H54 (cell line): ENCODE measurements at places on chromosomes 3 and 15.

- no peak for DNase-seq
Observed at GRCh38 chr15:98900356-98900755, 107.2 kb downstream of the PGPEP1L start.

GRCh38 chr3:114308830-114309229 is 15.0 kb downstream of the TIGIT start:
- no peak for DNase-seq

DNA sequence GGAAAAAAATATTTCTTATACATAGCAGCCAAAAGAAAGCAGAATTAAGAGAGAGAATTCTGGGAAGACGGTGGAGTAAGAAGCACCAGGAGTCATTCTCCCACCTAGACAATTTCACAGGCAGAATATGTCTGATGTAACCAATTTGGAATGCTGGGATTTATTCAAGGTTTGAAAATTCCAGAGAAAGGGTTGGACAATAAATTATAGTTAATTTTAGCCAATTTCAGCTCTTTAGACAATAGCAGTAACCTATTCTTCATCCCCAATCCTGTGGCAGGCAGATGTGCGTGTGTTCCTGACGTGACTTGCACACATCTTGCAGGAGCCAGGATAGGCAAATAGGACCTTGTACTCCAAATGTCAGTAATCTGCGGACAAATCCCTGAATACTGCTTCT is 541.0 kb upstream of the NAALADL2 start:
- DNase-seq: no peak

DNA sequence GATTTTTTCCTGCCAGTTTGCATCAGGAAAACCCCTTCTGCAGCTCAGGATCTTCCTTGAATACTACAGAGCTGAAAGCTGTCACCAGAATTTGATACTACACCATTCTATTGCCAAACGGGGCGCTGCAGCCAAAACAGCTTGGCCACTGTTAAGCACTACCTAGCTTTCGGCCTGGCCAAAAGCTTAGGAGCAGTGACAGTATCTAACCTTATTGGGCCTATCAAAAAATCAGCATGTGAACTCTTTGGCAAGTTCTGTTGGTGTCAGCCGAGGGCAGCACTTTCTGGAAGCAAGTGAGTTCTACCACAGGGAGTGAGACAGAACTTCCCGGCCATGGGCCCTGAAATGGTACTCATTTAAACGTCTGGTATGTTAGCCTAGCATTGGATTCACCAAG is 16.1 kb upstream of the GYG1 start:
- DNase-seq: no peak

DNA sequence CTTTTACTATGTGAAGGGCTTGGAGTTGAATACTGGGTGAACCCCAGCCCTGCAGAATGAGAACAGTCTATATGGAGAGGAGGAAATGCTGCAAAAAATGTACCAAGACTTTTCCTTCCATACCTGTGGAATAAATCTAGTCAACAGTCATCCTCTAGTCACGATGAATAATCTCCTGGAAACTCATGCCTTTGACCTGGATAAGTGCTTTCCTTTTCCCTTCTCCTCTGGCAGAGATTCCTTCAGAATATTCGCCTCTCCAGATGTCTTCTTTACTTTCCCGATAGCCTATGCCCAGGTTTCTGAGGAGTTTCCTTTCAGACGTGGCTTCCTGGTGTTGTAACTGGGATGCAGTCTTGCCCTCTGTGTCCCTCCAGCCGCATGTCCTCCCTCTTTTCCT is 28.1 kb downstream of the CCNL1 start:
- DNase-seq: no peak

DNA sequence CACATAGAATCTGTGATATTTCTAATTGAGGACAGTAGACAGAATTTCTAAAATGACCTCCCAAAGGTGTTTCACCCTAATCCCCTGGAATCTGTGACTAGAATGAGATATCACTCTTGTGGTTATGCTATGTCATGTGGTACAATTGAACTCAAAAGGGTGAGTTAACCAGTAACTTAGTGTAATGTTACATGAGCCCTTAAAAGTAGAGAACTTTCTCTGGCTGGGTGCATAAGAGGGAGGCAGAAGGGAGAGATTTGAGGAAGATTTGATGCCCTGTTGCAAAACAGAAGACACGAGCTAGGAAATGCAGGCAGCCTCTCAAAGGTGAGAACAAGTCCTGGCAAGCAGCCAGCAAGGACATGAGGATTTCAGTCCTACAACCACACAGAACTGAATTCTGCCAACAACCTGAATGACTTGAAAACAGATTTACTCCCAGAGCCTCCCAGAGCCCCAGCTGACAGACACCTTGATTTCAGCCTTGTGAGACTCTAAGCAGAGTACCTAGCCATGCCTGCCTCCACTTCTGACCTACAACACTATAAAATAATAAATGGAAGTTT is 160.3 kb downstream of the MTHFS start:
- no peak for DNase-seq

GRCh38 chr3:160150525-160150924 is 74.7 kb upstream of the C3orf80 start:
- no peak for DNase-seq

- peak; percentile 28 for DNase-seq
Observed at GRCh38 chr3:172034786-172035685, 4.3 kb upstream of the FNDC3B start.

DNA sequence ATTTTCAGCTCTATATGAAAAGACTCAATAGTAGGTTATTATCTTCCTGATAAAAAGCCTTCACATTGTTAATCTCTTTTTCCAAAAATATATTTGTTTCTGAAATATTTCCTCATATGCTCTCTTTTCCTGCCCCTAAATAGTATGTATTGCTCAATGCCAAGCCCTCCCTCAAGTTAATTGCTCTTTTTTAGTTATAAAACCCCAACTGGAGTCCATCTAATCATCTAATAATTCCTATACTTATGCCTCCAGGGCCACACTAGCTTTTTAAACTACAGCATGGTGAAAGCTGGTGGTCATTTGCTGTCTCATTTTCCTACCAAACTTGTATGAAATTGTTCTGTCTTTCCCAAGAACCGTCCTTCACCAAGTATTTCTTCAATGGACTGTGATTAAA is 26.7 kb downstream of the AQP9 start:
- no peak for DNase-seq
